ENCODE measurements at places on chromosomes 5 and 9.

DNA sequence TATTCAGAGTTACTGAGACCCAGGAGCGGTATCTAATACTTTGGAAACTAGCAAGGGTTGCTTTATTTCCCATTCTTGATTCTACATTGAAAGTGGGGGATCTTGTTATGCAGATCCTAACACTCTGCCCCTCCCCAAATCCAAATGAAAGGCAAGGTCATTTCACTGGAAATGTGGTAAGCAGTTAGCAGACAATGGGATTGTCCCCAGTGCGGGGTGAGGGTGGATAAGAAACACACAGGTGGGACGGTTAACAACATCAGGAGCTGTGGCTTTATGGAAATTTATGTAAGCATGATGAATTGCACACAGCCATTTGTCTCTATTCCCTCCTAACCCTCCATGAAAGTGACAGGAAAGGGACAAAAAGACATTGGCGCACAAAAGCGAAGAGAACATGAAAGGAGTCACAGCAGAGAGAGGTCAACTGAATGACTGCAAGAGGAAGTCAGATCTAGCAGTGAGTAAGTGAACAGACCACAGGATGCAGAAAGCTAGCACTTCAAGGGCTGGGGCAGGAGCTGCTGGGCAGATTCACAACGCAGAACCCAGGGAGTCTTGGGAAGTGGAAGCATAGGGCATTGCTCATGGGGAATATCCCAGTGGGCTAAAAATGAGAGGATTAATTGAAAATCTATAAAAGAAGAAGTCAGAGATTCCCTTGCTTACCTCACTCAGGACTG, 184.4 kb downstream of the HSD17B3 start:
- no peak for DNase-seq

GRCh38 chr5:1468247-1468612, 23.0 kb upstream of the SLC6A3 start:
- DNase-seq: no peak

GRCh38 chr5:108523360-108523759, 141.5 kb upstream of the FBXL17 start:
- no peak for DNase-seq

DNA sequence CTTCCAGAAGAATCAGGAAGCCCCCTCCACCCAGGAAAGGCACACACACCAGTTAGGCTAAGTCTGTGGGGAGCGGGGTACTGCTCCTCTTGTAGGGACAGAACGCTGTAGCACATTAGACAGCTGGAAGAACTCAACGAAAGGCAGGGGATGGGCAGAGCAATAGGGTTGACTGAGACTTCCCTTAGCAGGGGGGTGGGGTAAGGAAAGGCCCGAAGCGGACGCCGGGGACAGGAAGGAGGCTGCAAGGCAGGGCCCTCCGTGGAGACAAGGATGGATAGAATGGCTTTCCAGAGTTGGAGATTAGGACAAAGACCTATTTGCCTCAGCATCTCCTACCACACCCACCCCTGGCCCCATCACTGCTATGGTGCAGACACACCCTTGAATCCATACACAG, 14.3 kb downstream of the CNTFR start:
- DNase-seq: no peak

DNA sequence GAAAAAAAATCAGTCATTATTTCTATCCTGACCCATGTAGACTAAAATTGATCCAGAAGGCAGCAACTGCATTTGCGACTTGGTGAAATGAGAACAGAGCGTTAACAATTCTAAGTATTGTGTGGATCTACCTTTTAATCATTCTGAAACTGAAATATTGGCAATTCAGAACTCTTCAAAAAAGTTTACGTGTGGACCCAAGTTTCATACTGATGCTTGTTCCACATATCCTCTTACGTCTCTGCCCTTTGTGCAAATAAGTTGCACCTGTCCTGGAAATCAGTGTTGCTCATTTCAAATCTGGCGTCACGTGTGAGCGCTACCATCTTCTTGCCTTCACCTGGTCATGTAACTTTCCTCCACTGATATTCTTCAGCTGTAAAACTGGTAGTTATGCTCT, 74.7 kb downstream of the NTRK2 start:
- DNase-seq: no peak

DNA sequence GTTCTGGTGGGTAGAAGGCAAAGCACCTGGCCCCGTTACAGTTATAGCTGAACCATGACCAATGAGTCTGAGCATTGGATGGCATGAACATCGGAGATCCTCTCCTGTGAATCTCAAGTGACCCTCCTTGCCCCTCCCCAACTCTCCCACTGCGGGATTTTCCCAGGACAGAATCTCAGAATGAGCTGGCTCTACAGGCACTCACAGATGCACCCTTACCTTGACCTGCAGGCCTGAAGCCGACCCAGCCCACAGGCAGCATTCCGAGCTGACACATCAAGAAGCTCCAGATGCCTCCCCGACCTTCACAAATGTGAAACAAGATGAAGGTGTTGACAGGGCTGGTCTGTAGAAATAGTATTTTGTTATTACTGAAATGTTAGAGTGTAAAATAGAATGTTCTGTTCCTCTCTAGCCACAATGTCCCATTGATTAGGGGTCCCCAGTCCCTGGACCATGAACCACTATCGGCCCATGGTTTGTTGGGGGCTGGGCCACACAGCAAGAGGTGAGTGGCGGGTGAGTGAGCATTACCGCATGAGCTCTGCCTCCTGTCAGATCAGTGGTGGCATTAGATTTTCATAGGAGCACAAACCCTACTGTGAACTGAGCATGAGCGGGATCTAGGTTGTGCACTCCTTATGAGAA, 263.4 kb downstream of the AUH start:
- no peak for DNase-seq
